D721Med (cell line): ENCODE measurements at places on chromosomes 6 and 20.

GRCh38 chr6:129946439-129947140, 71.8 kb upstream of the L3MBTL3 start:
- DNase-seq, result no peak

DNA sequence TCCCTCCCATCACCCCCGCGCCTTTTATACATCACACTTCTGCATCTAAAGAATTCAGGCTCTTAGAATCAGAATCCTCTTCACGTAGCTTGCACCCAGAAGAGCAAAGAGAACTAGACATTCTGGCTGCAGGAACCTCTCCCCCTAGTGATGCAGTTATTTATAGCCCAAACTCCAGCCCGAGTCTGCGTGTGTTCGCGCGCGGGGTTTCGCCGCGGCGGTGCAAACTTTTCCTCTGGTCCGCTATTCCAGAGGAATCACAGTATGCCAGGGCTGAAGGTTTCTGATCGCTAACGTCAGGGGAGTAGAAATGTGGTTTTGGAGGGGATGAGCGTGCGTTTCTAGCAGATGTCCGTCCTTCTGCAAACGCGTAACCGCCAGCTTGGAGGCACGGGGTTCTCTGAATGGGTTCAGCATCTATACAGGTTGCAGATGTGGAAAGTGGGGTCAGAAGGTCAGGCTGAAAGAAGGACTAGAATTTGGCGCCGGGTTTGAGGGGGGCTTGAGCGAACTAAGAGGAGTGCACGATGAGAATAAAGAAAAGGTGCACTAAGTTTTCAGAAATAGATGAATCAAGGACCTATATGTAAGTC, 1.8 kb downstream of the EPHA7 start:
- DNase-seq, result no peak

DNA sequence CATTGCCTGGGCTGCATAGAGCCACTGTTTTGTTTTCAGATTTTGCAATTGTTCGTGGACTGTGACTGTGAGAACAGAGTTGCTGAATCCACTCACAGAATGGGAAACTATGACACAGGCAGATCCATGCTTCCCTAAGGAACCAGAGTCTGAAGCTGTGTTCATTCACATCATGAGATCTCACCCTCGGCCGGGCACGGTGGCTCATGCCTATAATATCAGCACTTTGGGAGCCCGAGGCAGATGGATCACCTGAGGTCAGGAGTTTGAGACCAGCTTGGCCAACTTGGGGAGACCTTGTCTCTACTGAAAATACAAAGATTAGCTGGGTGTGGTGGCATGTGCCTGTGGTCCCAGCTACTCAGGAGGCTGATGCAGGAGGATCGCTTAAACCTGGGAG, 139.2 kb upstream of the SALL4 start:
- no peak for DNase-seq

GRCh38 chr6:16230953-16231352, 7.4 kb upstream of the GMPR start:
- DNase-seq, result no peak
